ENCODE measurements at places on chromosomes 3 and 15. TPM values are rescaled to one million over a fixed set of nuclear protein-coding genes. Genes with fewer than 3 reads are reported as not detected.
A peak's percentile ranks its signal among the peaks of the same experiment; 100 is the strongest.

DNA sequence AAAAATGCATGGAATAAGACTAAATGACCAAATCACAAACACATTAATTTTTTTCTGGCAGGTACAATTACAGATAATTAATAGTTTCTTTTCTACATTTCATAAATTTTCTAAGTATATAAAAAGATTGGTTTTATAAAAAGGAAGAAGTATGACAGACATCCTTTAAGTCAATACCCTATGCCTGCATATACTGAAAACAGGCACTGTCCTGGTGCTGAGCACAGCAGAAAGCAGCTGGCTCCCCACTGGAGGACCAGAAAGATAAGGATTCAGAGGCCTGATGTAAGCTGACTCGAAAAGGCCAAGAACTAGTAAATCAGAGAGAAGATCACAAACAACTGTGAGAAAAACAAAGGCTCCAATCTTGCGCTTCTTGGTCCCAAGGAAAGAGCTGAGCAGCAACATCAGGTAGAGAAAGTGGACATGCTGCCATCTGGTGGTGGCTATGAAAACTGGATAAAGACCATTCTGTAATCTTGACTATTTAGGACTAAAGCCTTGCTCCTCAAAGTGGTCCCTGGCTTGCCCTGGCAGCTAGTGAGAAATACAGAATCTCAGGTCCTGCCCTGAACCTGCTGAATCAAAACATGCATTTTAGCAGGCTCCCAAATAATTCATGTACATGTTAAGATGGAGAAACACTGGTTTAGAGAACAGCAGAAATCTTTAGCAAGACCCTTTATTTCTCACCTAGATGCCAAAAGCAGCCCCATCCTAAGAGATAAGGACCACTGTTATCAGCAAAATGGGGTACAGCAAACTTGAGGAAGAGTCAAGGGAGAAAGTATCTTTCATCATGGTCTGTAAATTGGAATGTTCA, 76.0 kb downstream of the TRANK1 start:
- DNase-seq = peak; percentile 86

Gene LTF
- total RNA-seq = 13.0 TPM

Gene FAIM
- 11.6 TPM for total RNA-seq

Gene CACNA1D
- 10.1 TPM for total RNA-seq

DNA sequence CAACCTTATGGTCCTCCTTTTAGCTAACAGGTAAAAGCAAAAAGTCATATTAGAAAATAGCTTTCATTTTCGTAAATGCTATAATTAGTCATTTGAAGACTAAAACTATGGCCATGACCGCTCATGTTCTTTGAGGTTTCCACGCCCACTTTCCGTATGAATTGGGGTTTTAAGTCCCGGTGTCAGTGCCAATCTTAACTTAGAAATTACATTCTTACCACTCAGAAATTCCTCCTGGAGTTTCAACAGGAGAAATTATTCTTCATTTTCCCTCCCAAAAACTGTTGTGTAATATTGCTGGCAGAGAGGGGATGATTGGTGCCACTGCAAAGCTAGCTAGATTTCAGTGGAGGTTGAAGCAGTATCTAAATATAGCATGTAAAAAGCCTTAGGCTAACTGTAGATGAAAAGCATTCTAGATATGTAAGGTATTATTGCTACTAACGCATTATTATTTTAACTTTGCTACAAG, 71.0 kb upstream of the MDFIC2 start:
- DNase-seq = peak; percentile 9

- no peak for DNase-seq
Measured at GRCh38 chr3:151124476-151124875, 39.0 kb downstream of the MED12L start.

Gene CCR8
- total RNA-seq = 1.1 TPM

Gene RSRC1
- 62.7 TPM for total RNA-seq

DNA sequence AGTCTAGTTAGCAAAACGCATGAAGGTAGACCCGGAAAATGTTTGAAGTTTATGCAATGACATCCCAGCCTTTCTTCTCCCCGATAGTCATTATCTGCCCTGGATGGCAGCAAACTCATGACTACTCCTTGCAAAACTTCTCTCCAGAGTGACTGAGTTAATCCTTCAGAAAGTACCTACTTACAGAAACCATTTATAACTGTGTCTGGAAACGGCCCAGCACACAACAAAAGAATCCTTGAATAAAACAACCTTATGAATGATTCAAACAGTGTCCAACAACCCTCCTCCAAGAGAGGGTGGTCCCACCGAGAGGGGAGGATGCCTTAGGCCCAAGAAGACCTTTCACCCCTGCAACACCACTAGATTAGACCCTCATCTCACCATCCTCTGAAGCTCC, 14.2 kb downstream of the ST8SIA2 start:
- DNase-seq = no peak

- DNase-seq = no peak
Measured at GRCh38 chr3:10889206-10889960, 73.4 kb downstream of the SLC6A11 start.

Gene MEX3B
- total RNA-seq = 9.1 TPM

DNA sequence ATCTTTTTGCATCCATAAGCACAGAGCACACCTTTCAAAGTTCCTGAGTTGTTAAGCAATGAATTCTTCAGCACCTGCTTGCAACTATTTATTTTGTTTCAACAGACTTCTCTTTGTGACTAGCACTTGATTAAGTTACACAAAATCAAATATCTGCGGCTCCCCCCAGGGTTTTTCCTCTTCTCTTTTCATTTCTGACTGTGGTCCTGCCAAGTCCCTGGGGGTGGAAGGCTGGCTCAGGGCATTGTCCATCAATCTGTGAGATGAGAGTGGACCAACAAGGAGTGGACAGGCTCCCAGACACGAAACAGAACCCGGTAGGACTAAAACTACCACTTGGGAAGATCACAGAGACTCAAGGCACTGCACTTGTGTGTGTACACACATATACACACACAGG, 96.8 kb downstream of the GABRB3 start:
- no peak for DNase-seq

Gene MLF1
- total RNA-seq = 86.8 TPM

Gene STXBP5L
- total RNA-seq = not detected

DNA sequence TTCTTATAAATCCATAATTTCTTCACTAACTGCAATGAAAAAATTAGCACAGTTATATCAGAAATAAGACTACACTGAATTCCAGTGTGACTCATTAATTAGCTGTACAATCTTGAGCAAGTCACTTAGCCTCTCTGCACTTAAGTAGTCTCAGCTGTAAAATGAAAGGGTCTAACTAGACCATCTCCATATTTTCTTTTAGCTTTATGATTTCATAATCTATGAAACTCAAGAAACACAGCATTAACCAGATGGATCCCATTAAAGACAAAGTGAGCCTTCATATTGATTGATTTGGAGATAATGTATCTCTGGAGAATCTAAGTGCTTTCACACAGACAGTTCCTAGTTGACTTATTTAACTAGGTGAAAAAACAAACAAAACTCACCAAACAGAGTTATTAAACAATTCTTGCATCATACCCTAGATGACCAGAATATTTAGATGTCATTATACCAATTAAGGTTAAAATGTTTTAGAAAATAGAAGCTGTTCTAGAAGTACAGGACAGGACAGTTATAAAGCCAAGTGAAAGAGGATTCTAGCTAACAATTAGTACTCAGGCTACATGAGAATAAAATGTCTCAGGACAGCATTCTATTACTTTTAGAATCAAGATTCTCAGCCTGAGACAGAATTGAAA, 11.2 kb downstream of the CSNK1G1 start:
- DNase-seq = no peak

Gene GOLGA8J
- total RNA-seq = not detected

- peak; percentile 79 for DNase-seq
Measured at GRCh38 chr15:62962101-62962995, 80.2 kb upstream of the TPM1 start.

Gene SPATA12
- not detected for total RNA-seq

DNA sequence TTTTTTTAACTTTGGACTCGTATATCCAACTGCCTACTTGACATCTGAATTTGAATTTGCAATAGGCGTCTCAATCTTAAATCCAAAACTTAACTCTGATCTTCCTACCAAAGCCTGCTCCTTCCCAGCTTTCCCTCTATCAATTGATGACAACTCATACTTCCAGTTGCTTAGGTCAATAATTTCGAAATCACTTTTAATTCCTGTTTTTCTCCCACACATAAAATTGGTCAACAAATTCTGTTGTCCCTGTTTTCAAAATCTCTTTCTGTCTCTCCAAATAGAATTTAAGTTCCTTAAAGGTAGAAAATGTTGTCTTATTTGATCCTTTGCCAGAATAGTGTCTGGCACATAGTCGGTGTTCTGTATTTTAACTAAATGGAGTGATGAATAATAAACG, 332.4 kb downstream of the SATB1 start:
- no peak for DNase-seq

DNA sequence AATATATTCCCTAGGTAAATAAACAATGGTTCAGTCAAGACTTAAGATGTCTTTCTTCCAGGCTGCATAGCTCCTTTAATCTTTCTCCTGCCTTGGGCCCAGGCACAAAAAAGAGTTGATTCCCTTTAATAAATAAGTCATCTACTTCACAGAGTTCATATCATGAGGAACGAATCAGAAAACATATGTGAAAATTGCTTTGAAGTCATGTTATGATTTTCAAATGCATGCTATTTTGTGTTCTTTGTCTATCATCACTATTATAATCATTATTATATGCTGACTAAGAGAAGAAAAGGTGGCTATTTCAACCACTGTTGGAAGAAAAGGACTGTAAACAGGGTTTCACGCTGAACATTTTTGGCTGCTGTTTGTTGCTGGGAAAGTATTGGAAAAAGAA, 70.4 kb downstream of the LSAMP start:
- no peak for DNase-seq

DNA sequence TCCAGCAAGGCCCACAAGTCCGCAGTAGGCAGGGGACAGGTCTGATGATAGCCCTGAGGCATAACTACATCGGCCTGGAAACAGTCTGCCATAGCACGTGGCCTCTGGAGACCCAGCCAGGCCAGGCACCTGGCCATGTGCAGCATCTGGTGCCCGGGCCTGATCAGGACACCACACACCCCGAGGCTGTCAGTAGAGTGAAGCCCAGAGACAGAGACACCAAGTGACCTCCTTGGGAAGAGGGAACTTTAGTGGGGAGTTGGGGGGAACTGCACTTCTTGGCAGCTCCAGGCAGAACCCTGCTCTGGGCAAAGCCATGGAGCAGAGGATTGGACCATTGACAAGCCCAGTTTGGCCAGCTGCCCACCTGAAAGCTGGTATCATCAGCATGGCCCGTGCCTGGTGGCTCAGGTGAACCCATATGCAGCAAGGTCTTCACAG, 1.2 kb downstream of the SHISA5 start:
- DNase-seq = no peak

DNA sequence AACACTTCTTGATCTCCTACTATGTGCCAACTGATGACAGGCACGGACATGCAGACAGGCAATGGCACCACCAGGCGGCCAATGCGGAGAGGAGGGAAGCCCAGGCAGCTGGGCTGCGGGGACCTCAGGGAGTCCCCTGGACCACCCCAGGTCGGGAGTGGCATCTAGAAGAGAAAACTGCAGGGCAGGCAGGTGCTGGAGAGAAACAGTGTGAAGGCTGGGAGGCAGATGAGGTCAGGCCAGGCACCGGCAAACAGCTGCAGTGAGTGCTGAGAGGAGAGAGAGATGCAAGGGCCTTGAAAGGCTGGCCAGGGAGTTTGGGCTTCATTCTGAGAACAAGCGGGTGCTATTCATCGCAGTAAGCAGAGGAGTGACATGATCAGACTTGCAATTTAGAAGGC, 29.1 kb downstream of the SLC6A1 start:
- no peak for DNase-seq

- no peak for DNase-seq
Measured at GRCh38 chr3:123323781-123324180, 122.0 kb downstream of the SEC22A start.

GRCh38 chr3:140576449-140576848, 101.4 kb upstream of the TRIM42 start:
- no peak for DNase-seq

GRCh38 chr3:28936154-28936553, 344.7 kb upstream of the RBMS3 start:
- no peak for DNase-seq

Data from tongue (tissue), 3 donors.